ENCODE measurements at places on chromosomes 3 and 15.
A peak's percentile ranks its signal among the peaks of the same experiment; 100 is the strongest.

- DNase-seq = no peak
Measured at GRCh38 chr3:37941608-37942508, 48.7 kb upstream of the VILL start.

GRCh38 chr3:126402178-126402577, 7.5 kb downstream of the CFAP100 start:
- no peak for DNase-seq

DNA sequence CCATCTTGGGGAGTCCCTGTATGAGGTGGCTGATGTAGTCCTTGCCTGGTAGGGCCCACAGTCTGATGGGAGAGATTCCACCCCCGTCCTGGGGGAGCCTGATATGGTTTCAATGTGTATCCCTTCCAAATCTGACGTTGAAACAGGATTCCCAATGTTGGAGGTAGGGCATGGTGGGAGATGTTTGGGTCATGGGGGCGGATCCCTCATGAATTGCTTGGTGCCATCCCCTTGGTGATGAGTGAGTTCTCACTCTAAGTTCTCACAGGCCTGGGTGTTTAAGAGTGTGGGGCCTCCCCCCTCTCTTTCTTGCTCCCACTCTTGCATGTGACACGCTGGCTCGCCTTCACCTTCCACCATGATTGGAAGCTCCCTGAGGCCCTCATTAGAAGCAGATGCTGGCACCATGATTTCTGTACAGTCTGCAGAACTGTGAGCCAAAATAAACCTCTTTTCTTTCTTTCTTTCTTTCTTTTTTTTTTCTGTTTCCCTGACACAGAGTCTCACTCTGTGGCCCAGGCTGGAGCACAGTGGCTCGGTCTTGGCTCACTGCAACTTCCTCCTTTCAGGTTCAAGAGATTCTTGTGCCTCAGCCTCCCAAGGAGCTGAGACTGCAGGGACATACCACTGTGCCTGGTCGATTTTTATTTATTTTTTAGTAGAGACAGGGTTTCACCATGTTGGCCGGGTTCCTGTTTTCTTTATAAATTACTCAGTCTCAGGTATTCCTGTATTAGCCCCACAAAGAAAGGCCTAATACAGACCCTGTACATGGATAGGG, 28.6 kb downstream of the ITGA11 start:
- no peak for DNase-seq

DNA sequence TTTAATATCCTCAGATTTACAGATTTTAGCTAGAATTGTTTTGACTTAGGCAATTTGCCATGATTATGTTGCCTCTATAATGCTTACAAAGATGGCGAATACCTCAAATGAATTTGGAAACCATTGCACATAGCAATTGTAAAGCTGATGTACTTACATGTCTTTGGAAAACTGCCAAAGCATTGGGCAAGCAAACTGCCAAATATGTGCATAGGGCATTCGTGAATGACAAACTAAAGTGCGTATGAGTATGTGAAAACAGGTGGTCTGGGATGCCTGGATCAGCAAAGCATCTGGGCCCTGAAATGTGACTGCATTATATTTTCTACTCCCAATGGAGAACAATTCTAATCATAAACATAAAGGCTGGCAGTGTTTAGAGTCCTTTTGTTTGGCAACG, 445.3 kb upstream of the ROBO1 start:
- DNase-seq = no peak

DNA sequence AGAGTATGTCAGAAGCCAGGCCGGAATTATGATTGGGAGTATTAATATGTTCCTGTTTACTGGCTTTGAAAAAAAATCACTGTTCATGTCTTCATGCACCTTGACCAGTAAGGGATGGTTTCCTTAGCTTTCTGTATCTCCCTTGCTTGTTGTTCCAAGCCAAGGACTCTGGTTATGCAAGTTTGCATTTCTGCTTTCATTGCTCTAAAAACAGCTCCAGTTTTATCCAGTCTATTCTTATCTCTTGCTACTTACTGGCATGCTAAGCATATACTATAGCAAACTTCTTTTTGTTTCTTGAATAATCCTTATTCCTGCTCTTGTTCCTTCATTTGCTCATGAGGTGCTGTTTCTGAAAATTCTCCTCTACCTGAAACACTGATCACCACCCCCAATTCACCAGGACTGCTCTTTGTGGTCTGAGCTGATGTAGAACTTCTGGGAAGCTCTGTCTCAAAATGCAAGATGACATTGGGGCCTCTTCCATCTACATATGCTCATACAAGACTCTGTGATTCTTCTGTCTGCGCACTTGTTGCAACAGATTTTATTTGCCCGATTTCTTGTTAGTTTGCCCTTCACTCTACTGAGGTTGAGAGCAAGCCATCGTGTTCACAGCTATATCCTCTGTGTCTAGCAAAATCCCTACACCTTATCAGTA, 173.0 kb downstream of the EBLN2 start:
- DNase-seq = no peak

GRCh38 chr3:47910777-47911440, 105.3 kb downstream of the MAP4 start:
- DNase-seq = peak; percentile 46

DNA sequence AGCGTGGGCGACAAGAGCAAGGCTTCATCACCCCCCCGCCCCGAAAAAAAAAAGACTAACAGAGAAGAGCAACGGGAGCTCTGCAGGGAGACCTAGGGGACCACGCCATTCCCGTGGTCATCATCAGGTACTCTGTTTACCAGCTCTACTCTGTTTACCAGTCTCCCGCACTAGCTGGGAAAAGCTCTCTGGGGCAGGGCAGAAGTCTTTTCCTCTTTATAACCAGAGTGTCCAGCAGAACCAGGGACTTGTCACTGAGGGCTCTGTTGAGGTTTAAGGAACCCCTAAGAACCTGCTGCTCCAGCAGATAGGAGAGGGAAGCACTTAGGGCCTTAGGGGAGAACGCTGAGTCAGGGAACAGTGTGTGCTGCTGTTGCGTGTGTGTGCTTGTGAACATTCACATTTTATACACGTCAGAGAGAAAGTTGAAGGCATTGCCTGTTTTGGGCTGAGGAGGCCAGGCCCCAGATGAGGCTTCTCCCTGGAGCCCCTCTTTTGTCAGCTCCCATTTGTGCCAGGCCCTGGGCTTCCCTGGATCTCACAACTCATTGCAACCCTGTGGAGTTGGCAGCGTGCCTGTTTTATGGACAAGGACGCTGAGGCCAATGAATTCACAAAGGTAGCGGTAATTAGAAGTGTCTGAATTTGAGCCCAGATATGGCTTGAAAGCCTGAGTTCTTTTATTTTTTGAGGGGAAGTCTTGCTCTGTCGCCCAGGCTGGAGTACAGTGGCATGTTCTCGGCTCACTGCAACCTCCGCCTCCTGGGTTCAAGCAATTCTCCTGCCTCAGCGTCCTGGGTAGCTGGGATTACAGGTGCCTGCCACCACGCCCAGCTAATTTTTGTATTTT, 24.2 kb upstream of the ERICH6 start:
- peak; percentile 72 for DNase-seq

DNA sequence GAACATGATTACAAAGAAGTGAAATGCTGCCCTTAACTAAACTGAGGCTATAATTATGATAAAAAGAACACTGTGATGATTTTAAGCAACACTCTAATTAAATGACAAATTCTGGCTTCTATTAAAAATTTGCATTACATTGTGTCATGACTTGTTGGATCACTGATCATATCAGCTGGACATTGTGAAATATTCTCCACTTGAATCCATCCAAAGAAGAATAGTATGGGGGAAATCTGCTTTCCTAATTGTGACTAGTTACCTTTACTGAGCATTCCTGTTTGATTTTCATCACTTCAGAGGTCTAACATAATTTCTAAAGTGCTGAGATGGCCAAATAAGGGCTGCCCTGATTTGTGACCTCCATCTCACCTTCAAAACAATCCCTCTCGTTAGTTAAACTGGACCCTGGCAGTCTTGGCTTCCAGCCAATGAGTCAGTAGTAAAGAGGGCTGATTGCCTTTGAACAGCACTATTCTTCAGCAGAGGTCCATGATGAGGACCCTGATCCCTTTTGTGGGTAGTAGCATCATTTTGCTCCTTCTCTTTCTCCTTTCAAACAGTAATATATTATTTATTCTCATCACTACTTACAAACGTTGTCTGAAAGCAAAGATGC, 53.5 kb upstream of the LEKR1 start:
- DNase-seq = peak; percentile 24

- peak; percentile 49 for DNase-seq
Measured at GRCh38 chr3:149393345-149394160, 16.1 kb upstream of the TM4SF1 start.

GRCh38 chr3:106957029-106957428, 420.2 kb upstream of the CCDC54 start:
- no peak for DNase-seq

- no peak for DNase-seq
Measured at GRCh38 chr3:141959589-141960554, 83.4 kb downstream of the ATP1B3 start.

DNA sequence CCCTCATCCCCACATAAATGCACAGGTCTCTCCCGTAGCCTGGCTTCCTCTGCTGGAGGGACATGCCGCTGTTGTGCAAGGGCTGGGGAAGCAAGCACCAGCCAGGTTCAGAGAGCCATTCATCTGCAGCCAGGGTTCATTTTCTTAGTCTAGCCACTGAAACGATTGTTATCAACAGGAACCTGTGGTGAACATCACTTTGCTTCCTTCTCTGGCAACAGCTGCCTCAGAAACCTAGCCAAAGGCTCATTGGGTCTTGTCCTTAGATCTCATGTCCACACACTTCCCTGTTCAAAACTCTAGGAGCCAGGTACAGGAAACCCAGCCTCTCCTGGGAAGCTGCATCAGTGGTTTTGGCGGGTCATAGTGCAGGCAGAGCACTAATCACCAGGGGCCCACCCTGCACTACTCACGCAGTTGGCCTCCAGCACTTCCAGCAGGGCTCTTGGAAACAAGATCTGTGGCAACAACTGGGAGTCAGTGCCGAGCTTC, 47.0 kb downstream of the OXNAD1 start:
- no peak for DNase-seq

DNA sequence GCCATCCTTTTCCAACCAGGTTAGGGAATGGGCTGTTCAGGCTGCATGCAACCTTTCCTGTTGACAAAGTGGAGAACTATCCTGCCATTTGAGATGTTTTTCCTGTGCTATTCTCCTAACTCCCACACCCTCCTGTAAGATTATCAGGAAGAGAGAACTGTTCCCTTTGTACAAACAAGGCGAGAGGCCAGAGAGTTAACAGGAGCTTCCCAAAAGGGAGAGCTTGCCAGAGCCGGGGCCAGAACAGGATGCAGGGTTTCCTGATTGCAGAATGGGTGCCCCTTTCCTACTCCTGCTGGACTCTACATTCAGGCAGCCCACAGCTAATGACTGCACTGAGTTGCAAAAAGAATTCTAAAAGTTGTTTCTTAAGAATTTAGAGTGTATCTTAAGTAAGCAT, 17.1 kb downstream of the PML start:
- no peak for DNase-seq

- DNase-seq = no peak
Measured at GRCh38 chr15:59268168-59268851, 61.7 kb downstream of the LDHAL6B start.

- DNase-seq = peak; percentile 5
Measured at GRCh38 chr3:112966633-112967032, 8.3 kb downstream of the CD200R1 start.

GRCh38 chr3:158842976-158843375, 41.1 kb downstream of the MFSD1 start:
- DNase-seq = no peak

- DNase-seq = peak; percentile 41
Measured at GRCh38 chr15:90000186-90001001, 730 bp upstream of the ZNF710 start.

DNA sequence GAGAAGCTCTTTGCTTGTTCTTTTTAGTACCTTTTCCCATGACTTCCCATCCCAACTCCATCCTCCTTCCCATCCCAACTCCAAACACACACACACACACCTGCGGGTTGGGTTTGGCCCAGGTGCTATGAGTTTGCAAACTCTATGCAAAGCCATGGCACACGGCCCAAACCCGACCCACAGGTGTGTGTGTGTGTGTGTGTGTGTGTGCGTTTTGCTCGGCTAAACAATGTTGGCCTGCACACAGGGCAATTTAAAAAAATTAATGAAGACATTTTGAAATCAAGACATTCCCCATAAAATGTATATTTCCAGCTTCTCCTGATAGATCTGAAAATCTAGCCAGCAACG, 103.7 kb upstream of the TLE3 start:
- DNase-seq = no peak

DNA sequence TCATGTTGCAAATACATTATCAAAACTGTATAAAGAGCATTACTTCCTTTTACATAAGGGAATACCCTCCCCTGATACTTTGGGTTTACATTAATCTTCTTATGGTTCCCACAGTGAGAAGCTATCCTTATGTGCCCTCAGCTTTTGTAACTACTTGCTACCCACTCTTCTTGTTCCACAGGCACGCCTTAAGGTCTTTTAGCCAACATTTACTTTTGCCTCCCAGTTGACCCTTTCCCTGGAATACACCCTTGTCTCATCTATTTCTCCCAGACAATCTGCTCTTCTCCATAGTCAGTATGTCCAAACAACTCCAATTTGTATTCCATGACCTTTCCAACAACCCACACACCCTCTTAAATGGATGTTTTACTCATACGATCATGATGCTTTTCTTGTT, 116.8 kb upstream of the COL8A1 start:
- no peak for DNase-seq

GRCh38 chr3:32428092-32429068, 36.7 kb downstream of the CMTM7 start:
- no peak for DNase-seq

DNA sequence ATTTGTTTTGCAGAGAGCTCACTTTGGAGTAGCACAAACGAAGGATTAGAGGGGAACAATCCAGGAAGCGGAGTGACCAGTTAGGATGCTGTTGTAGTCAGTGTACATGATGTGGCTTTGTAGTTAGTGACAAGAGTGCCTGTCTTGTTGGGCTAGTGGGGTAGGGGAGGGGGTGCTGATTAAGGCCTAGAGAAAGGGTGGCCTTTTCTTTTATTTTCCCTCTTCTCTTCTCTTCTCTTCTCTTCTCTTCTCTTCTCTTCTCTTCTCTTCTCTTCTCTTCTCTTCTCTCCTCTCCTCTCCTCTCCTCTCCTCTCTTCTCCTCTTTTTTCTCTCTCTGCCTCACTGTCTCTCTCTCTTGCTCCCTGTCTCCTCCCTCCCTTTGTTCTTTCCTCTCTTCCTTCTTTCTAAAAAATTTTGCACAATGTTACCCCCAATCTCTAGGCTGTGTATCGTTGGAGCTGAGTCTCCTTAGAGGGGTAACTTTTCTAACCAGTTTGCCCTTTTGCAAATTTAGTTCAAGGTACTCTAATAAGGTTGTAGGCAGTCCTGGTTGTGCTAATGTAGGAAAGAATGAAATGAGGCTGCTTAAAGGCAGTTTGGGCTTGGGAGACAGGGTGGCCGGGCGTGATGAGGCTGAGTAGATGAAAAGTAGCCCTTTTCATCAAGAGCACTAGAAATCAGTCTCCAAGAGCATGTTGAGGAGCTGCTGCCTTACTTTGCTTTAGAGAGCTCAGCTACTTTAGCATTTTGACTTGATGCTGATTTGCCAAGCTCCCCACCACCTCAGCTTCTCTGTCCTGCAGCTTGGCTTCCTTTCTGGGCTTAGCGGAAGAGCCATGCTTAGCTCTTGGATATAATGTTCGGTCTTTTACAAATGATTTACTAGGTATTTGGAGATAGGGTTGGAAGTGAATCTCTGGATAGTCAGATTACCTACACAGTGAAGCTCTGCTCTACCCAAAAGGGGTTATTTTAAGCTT, 58.6 kb downstream of the SV2B start:
- no peak for DNase-seq

GRCh38 chr3:30691249-30691880, 85.0 kb downstream of the TGFBR2 start:
- no peak for DNase-seq

- no peak for DNase-seq
Measured at GRCh38 chr3:51304230-51304629, 80.9 kb upstream of the MANF start.

Data from adrenal gland (tissue), 19 donors.